Amygdala (tissue), 56 donors: ENCODE measurements at places on chromosomes 7 and 10.

DNA sequence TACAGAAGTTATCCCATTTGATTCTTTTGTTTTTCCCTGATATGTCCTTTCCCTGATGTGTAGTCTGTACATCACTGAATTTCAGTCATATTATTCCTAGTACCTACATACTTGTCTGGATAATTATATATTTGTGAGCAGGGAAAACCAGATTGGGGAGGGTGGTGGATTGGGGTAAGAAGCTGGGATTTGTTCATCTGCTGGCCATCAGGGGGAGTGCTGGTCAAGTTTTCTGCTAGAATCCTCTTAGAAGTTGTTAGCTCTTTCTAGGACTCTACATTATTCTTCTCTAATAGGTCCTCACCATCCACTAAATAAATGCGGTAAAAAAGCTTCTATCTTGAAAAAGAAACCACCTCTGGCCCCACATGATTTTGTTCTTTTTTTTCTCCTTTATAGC, 232.7 kb upstream of the TAC1 start:
- no peak for DNase-seq

DNA sequence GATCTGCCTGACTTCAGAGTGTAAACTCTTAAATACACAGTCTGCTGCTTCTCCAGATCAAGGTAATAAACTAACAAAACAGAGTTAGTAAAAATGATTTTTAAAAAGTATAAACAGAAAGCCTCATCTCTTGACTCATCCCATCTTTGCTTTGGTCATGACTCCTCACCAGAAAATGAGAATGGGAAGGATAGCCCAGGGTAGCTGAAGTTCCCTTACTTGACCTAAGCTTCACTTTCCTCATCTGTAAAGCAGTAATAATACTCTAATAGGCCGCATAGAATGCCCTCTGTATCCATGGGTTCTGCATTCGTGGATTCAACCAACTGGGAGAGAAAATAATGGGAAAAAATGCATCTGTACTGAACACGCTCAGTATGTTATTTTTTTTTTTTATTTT, 11.3 kb upstream of the SLC25A28 start:
- no peak for DNase-seq

- DNase-seq, result no peak
These were observed 30.6 kb upstream of the TUBB8 start for GRCh38 chr10:79532-80215.

GRCh38 chr7:47492716-47493325, 89.1 kb downstream of the TNS3 start:
- no peak for DNase-seq

- DNase-seq, result no peak
These were observed 10.1 kb downstream of the CARD11 start for GRCh38 chr7:3033581-3033980.

DNA sequence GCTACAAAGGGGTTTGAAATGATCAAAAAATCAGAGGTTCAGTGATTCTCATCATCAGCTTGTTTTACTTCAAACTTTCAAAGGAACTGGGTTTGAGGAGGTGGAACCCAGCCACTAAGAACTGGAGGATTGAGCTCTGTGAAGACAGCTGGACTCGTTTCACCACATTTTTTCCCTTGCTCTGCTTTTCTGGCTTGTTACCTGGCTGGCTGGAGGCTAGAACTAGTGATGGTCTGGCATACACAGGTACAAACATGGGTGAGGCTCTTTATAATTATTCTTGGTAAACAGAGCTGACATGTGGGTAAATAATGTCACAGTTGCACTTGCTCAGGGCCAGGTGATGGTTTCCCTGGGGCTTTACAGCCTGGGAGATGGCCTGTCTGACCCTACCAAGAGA, 352.5 kb downstream of the FGFR2 start:
- DNase-seq, result no peak

- DNase-seq, result no peak
These were observed 153.7 kb downstream of the GALNT17 start for GRCh38 chr7:71285571-71286145.

DNA sequence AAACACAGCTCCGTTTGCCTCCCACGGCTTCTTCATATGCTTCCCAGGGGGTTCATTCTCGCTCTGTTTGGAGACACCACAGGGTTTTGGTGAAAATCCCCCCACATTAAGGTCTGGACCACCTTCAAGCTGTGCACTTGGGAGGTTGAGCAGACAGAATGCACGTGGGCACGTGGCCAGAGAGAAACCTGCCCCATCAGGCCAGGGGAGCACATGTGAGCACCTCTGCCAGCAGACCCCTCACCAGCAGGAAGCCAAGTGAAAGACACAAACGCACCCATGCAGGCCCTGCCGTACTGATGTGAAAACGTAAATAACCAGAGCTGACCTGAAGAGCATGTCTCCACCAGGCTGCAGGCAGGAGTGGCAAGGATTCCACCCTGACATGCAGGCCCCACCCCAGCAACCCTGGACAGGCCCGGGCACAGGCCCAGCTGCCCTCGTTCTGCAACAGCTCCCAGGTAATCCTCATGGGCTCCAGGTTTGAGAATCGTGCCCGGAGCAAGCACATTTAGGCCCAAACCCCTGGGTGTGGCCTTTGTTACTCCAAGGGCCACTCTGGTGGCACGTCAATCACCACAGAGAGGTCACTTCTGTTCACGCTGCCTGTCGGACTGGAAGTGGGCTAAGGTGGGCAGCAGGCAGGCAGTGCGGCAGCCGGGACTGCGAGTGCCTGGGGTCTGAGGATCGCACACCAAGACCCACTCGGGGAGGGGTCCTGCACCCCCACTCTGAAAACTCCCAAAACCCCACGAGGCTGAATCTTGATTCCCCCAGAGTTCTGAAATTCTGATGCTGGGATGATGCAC, 184.4 kb downstream of the PTPRN2 start:
- no peak for DNase-seq

GRCh38 chr10:12849319-12850181, 152.0 kb downstream of the CCDC3 start:
- DNase-seq, result no peak

GRCh38 chr7:69208848-69209247, 389.4 kb upstream of the AUTS2 start:
- DNase-seq, result no peak

DNA sequence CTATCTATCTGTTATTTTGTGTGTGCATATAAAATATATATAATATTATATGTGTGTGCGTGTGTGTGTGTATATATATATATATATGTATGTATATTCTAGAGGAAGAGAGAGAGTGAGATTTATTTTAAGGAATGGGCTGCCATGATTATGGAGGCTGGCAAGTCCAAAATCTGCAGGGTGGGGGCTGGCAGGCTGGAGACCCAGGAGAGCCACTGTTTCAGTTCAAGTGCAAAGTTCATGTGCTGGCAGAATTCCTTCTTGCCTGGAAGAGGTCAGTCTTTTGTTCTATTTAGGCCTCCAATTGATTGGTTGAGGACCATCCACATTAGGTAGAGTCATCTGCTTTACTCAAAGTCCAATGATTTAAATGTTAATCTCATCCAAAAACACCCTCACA, 42.3 kb upstream of the GARS1 start:
- DNase-seq, result no peak

GRCh38 chr7:12741951-12742575, 54.6 kb downstream of the ARL4A start:
- DNase-seq, result no peak

GRCh38 chr7:99667179-99667578, 12.6 kb downstream of the CYP3A5 start:
- no peak for DNase-seq

GRCh38 chr7:27639851-27640250, 22.8 kb downstream of the HIBADH start:
- no peak for DNase-seq

- DNase-seq, result no peak
These were observed 189.5 kb downstream of the CXCL12 start for GRCh38 chr10:44195112-44196007.

DNA sequence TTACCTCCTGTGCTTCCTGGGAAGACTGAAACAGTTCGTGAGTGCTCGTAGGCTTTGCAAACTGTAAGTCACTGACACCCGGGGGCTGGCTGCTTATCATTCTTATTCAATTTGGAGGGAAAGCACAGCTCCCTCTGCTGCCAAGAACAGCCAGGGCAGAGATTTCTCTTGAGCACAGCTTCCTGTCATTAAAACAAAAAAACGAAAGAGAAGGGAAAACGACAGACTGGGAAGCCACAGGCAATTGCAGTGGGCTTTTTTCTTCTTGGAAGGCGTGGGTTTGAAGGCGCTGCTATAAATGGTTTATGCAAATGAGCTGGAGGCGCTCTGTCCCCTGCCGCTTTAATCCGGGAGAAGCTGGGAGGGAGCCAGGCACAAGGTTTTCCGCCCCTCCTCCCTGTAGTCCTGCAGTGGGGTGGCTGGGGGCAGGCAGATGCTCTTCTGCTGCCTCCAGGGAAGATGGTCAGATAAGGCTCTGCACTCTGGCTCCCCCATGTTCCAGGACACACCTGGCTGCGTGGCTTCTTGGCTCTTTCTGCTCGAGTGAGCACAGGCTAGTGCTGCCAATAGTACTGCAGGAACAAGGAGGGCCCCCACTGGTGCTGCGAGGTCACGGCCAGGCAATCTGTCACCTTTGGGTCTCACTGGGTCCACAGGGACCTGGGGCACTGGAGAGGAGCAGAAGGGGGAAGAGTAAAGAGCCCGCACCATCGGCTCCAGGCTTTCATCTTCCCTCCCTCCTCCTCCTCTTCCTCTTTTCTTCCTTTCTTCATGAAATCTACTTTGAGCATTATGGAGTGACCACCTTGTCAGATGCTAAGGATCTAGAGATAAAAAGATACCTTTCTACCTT, 49.5 kb downstream of the NEURL1 start:
- DNase-seq, result peak; percentile 22

DNA sequence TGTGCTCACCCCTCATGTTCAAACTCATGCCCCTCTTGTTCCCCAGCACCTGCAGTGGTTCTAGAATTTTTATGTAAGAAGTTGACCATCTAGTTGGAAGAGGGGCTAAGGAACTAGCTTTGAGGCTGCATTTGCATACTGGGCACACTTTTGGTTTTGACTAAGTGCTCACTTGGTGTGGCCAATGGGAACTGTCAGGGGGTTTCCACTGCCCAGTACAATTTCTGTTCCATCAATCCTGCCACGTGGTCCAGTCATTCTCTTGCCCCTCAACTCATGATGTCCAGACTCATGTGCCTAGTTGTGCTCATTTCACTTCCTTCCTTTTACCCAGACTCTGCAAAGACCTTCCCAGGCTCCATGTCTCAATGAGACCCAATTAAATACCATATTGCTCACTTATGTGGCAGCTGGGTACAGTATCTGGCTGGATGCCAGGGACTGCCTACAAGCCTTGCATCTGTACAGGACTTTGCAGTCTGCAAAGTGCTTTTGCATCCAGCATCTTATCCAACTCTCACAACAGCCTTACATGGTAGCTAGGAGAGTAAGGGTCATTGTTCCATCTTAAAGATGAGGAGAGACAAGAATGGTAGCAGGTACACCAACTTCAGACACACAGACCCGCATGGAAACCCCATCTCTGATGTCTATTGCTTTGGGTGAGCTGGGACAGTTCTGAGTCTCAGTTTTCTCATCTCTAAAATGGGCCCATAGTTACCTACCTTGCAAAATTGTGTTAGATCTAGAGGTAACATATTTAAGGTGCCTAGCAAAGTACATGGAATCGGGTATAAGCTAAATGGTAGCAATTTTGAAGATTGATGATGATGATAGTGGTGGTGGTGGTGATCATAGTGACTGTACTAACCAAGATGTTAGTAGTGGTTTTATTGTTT, 30.1 kb upstream of the KCNMA1 start:
- DNase-seq, result no peak

GRCh38 chr10:5283305-5284158, 81.2 kb upstream of the UCN3 start:
- no peak for DNase-seq

DNA sequence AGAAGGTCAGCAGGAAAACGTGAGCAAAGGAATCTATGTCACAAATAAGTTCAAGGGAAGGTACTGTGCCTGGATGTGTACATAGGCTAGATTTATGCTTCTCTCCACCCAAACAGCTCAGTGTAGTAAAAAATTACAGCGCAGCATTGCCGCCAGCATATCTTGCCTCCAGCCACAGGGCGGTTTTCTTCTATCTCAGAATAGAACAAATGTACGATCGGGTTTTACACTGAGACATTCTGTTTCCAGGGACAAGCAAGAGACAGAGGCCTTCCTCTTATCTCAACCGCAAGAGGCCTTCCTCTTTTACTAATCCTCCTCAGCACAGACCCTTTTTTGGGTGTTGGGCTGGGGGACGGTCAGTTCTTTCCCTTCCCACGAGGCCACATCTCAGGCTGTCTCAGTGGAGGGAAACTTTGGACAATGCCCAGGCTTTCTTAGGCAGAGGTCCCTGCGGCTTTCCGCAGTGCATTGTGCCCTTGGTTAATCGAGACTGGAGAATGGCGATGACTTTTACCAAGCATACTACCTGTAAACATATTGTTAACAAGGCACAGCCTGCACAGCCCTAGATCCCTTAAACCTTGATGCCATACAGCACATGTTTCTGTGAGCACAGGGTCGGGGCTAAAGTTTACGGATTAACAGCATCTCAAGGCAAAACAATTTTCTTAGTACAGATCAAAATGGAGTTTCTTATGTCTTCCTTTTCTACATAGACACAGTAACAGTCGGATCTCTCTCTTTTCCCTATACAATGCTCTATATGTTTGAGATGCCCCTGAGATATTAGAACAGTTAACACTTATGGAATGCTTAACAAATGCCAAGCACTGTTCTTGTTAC, 11.6 kb upstream of the ABHD11 start:
- DNase-seq, result no peak

GRCh38 chr7:156539999-156540398, 100.6 kb upstream of the RNF32 start:
- DNase-seq, result no peak

- no peak for DNase-seq
These were observed 153.3 kb downstream of the LRRTM3 start for GRCh38 chr10:67079126-67079525.

DNA sequence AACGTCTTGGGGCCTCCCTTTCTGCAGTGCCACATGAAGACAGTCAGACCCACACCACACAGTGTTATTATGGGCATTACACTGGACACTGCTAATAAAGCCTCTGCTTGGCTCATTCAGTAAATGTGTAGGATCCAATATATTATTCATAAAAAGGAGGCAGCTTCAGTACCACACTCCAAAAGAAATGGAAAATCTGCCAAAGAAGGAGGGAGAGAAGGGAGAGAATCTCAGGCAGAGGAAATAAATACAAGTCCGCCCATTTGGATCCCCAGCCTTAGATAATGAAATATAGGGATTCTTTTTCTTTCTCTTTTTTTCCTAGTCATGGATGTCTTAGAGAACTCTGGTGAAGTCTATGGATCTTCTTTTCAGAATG, 162.2 kb downstream of the ELMO1 start:
- no peak for DNase-seq

GRCh38 chr10:124686707-124687376, 57.3 kb downstream of the FAM53B start:
- DNase-seq, result peak; percentile 80

GRCh38 chr10:29181936-29182335, 106.9 kb upstream of the LYZL1 start:
- DNase-seq, result no peak

DNA sequence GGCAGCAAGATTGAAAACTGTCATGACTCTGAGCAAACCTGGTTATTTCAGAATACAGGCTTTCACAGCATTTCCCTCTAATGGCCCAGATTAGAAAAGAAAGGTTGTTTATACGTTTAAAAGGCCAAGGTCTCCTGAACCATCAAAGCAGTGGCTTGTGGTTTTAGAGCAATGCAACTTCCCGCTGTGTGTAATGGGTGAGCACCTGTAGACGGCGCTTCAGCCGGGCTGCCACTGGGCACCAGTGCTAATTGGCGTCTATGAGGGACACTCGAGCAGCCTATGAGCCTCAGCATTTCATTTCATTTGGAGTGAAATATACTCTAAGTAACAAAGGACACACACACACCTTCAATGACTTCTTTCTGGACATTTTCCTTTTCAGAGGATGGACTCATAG, 671.0 kb upstream of the FZD8 start:
- no peak for DNase-seq
